GM18507 (cell line): ENCODE measurements at places on chromosomes 2 and 18.

DNA sequence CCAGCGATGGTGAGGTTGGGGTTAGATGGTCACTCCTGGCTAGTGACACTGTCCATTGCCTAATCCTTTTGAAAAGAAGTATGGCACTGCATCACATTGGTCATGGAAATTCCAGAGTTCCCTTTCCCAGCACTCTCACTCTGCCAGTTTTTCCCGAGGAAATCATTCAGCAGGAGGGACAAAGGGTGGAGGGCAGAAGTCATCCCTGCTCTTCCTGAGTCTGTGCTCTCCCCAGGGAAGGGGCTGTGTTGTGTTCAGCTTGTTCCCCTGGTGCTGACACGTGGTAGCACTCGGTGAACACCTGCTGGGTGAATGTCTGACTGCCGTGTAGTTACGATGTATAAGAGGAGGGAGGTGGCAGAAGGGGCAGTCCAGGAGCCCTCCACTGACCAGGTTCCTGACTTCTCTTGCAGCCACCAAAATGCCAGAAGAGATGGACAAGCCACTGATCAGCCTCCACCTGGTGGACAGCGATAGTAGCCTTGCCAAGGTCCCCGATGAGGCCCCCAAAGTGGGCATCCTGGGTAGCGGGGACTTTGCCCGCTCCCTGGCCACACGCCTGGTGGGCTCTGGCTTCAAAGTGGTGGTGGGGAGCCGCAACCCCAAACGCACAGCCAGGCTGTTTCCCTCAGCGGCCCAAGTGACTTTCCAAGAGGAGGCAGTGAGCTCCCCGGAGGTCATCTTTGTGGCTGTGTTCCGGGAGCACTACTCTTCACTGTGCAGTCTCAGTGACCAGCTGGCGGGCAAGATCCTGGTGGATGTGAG lies 21.6 kb downstream of the STEAP3 start:
- DNase-seq, result no peak

DNA sequence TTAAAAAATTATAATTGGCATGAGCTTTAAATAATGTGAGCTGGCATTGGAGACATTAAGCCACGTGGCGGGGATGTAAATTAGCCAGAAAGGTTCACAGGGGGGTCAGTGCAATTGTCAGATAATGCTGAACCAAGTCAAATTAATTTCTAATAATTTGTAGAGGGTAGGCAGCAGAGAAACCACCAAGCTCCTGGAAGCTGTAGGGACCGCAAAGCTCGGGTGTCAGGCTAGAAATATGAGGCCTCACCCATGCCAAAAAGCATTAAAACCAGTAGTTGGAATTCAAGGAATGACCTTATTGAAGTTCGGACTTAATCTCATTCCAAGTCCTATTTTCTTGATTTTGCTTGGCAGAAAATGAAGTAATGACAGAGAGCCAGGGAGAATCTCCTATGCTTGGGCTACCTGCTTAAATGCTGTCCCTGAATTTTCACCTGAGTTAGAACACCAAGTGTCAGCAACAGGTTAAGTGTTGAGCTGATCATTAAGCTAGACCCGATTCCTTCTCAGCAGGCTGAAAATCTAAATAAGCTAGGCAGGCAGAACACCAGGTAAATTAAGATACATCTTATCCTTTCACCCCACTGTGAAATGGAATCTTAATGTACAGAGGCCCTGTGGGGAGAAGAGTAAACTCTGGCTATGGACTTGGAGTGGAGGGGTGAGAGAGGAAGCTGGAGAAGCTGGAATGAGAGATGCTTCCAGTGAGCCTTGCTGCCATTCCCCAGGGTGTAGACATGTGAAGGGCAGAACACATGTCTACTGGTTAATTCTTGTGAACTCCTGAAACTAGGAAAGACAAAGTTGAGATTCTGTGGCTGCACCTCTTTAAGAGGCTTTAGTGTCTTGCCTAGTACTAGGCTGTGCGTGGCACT lies 520.0 kb downstream of the SLC4A3 start:
- no peak for DNase-seq

DNA sequence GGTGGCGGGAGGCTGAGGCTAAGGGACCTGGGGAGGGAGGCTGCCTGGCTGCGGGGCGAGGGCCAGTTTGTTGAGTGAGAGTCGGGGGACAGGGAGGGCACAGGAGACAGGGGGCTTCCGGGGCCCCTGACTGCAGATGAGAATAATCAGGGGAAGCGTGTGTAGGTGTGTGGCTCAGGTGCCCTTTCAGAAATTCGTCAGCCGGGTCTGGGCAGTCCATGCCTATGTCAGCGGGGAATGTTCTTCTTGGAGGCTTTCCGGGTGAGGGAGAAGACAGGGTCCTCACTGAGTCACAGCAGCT lies 52.3 kb upstream of the OTOF start:
- DNase-seq, result no peak

GRCh38 chr2:206881708-206882410 lies 57.5 kb upstream of the CPO start:
- no peak for DNase-seq

DNA sequence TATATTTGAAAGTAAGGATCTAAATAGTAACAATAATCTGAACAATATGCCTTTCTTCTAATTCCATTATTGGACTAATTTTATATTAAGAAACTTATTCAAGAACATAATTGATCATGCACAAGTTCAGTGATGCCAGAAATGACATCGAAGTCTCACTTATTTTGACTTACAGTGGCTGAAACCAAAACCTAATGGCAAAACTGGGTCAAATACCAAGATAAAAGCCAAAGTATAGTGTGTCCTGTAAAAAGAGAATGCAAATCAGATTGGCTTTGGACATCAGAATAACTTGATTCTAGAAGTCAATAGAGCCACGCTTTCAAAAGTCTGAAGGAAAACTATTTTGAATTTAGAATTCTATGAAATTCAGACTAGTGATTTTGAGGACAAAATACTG lies 137.2 kb downstream of the FTCDNL1 start:
- DNase-seq, result no peak
